ENCODE measurements at places on chromosomes 4 and X.

- DNase-seq: peak; percentile 50
These were observed 49.2 kb upstream of the SCRG1 start for GRCh38 chr4:173448103-173448502.

- DNase-seq: no peak
These were observed 35.9 kb upstream of the CLCN4 start for GRCh38 chrX:10120828-10121227.

GRCh38 chr4:71095545-71095944 is 102.1 kb downstream of the DCK start:
- DNase-seq: no peak

DNA sequence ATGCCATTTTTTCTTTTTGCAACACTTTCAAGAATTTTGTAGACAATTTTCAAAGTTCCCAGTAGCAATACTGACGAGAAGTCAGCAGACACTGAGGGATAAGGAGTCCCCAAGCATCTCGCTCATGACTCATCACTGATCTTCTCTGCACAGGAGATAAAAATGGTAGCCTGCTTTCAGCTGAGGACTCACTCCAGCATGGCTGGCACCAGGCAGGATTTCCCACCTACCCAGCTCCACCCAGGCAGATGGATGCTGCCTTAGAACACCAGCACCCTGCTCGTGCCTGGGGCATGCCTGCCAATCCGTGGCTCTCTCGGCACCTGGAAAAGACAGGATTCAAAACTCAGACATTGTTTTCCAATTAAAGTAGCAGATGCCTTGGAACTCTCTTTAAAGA is 24.9 kb downstream of the JAKMIP1 start:
- DNase-seq: no peak

DNA sequence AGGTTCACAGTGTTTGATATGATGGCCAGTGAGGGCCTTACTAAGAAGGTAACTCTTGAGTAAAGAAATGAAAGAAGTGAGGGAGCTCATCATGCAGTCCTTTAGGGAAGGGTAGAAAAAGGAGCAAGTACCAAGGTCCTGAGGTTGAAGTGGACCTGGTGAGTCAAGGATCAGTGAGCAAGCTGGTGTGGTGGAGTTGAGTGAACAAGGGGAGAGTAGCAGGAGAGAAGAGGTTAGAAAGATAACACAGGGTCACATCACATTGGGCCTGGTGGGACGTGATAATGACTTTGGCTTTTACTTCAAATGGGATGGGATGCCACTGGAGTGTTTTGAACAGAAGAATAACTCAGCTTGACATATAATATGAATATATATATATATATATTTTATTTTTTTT is 44.7 kb downstream of the OSTC start:
- no peak for DNase-seq

GRCh38 chr4:112403101-112403945 is 106.2 kb downstream of the ALPK1 start:
- DNase-seq: no peak

- DNase-seq: no peak
These were observed 73.0 kb downstream of the USP46 start for GRCh38 chr4:52586069-52586468.

GRCh38 chr4:112206431-112206830 is 25.2 kb upstream of the AP1AR start:
- no peak for DNase-seq

GRCh38 chr4:100288161-100288560 is 97.9 kb upstream of the DDIT4L start:
- no peak for DNase-seq

- DNase-seq: no peak
These were observed 5.5 kb downstream of the PORCN start for GRCh38 chrX:48514126-48514806.

- DNase-seq: no peak
These were observed 5.4 kb downstream of the RAB28 start for GRCh38 chr4:13478707-13479106.

GRCh38 chr4:88807499-88807898 is 109.9 kb upstream of the NAP1L5 start:
- no peak for DNase-seq

- no peak for DNase-seq
These were observed 426 bp downstream of the SLBP start for GRCh38 chr4:1711571-1712215.

DNA sequence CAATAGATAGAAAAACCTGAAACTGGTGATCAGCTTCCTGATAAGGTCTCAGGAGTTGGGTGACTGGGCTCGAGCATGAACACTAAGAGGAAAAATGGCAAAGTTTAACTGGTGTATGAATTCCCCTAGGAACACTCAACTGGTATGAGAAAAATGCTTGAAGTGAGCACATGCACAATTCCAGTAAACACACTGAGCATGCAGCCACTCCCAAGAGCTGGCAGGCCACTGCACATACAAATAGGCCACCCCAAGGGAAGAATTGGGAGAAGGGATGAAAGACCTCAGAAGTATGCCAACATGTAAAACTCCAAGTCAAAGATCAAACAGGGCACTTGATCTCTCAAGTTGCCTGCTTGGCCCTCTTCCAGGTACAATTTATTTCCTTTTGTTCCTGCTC is 45.4 kb upstream of the GNPDA2 start:
- DNase-seq: no peak

GRCh38 chr4:6339818-6340445 is 70.3 kb downstream of the WFS1 start:
- DNase-seq: no peak

DNA sequence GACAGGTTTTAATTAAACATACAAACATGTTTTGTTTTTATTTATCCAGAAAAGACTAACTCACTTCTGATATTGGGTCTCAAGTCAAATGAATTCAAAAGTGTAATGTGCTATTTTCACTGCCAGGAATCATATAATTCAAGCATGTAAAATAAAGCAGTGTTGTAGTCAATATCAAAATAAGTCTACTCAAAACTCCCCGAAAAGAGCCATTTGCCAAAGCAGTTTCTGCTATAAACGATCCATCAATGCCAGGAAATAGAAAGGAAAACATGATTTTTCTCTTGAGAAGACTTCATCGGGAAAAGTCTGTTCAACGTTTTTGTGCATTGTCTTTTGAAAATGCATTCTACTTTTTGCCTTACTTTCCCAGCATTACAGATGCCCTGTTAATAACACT is 633.3 kb downstream of the FAT4 start:
- no peak for DNase-seq

- DNase-seq: no peak
These were observed 2.3 kb upstream of the SLBP start for GRCh38 chr4:1714303-1715001.

DNA sequence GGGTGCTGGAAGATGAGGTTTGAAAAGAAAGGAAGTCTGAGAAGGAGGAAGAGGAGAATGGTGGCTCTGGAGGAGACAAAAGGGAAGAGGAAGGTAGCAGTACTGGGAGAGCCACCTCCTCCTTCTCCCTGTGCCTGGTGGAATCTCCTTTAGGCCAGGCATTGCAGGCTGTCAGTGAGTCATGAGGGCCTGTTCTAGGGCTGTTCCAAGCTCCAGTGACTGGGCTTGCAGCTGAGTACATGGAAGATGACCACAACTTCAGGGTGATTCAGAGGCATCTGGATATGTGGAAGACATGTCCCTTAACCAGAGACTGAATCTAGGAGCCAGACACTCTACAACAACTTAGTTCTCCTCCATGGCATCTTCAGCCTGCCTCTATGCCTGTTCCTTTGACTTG is 107.8 kb downstream of the EFNB1 start:
- no peak for DNase-seq

DNA sequence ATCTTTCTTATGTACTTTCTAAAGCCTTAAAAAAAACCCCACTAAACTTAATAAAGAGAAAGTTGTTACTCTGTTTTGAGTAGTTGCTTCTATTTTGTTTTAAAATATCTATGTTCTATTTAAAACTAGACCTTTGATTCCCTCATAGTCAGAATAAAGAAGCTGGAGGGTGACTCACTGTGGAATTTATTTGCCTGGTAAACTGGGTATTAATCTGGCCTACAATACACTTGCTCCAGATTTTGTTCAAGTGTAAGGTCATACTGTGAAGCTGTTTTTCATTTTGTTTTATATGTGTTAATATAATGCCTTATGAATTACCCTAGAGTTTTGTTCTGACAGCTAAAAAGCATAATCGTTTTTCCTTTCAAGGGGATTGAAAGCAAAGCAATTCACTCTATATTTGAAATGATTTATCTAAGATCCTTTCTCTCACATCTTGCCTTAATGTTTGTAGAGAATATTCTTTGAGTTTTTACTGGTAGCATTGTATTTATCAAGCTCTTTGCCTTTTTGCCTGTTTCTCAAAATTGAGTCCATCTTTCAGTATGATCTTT is 277.4 kb upstream of the PITX2 start:
- DNase-seq: no peak

DNA sequence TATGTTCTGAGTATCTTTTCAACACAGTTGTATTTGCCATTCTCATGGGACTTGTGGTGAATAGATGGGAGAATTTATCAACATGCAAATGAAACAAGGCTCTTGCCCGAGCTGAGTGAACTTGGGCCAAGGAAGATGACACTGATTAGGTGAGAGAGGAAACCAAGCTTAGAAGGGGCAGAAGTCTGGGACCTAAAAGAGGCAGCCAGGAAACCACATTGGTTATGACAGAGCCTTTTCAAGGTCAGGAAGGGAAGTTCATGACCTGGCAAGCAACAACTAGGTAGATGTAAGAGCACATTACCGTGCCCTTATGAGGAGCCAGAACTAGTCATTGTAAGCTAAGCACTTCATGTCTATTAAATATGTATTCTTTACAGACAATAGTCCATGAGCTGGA is 590.3 kb downstream of the PACRGL start:
- no peak for DNase-seq

DNA sequence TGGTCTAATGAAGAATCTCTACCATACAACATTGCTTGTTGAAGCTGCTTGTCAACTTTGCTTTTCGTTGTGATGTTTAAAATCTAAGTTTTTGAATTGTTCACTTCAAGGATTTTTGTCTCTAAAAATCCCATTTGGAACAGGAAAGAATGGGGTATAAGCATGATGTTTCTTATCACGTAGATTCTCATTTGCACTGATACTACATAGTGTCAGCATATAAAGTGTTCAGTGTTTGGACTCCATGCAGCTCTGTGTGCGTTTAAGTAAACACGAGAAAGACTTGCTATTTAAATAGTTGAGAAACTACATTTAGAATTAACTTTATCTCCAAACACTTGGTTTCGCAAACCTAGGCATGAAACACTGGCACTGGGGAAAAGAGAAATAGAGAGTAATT is 452.5 kb downstream of the NKX6-1 start:
- no peak for DNase-seq

- DNase-seq: no peak
These were observed 47.2 kb upstream of the ETNPPL start for GRCh38 chr4:108810087-108810486.

DNA sequence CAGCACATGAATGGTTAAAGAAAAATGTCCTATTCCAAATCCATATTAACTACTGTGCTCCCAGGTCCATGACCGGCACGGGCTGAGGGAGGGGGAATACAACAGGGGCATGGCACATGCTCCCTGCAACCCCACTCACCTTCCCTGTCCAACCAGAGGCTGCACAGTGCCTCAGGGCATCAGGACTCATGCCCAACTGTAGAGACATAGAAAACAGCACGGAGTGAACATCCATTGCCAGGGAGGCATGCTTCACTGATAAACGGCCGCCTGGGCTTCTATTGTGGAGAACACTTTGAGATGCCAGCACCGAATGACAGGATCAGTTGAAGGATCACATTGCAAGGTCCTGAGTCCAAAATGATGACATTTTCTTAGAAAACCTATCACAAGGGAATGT is 140.6 kb downstream of the STK32B start:
- no peak for DNase-seq

DNA sequence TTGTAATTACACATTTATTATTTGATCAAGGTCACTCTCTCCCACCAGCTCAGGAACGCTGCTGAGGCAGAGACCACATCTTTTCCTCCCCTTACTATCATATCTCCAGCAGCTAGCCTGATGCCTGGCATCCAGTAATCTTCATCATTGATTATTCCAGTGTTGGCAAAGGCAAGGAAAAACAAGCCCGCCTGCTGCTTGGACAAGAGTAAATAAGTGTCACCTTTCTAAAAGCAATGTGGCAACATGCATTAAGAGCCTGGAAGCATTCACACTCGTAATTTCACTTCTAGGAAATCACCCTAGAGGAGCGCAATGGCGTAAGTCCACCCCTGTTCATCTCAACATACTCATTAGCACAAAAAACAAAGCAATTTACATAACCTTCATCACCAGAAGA is 54.8 kb downstream of the APLN start:
- no peak for DNase-seq

GRCh38 chrX:153504445-153505016 is 9.8 kb downstream of the BGN start:
- DNase-seq: no peak

DNA sequence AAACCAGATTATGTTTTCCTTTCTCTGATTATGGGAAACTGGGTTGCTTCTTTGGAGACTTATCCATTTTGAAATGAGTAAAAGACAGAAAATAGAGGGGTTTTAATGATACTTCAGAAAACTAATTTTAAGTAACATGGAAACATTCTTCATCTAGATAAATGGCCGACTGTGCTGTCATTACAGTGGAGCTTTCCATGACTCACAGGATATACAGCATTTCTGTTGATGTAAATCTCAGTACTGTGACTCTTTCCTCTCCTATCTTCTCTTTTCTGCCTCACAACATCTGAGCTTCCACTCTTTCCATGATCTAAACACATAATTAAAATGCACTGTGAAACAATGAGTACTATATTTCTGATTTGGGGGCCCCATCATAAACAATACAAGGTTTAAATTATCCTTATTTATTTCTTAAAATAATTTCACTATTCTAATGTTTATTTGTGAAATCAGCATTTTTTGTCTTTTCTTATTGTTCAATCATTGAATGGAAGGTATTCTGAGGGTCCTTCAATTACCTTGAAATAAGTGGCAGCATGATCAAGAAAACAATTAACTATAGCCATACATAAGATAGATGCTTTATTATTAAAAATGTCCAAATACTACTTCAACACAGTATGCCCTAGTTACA is 19.3 kb downstream of the SEC24D start:
- DNase-seq: no peak

- no peak for DNase-seq
These were observed 255.4 kb downstream of the NKX6-1 start for GRCh38 chr4:84243685-84244084.

DNA sequence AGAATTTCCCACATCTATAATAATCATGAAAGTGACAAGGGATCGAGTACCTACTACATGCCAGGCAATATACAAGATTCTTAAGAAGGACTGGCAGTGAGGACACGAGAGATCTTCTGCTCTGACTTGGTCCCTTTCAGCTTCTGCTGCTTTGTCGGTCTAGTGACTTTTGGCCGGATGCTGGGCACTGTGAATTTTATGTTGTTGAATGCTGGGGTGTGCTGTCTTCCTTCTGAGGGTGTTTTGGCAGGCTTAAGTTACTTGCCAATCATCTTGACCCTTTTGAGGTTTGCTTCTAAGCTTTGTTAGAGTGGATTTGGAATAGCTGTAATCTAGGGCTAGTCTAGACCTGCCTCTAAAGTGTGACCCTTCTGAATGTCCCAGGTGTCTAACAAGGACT is 23.5 kb downstream of the NAT8L start:
- no peak for DNase-seq

GRCh38 chrX:29196501-29196900 is 609.3 kb downstream of the IL1RAPL1 start:
- no peak for DNase-seq

GRCh38 chr4:159141193-159141592 is 38.3 kb downstream of the RAPGEF2 start:
- DNase-seq: no peak
